ENCODE measurements at places on chromosomes 6 and 20. TPM values are rescaled to one million over a fixed set of nuclear protein-coding genes. Genes with fewer than 3 reads are reported as not detected.

PTPRA gene
- 86.5 TPM for total RNA-seq

DNA sequence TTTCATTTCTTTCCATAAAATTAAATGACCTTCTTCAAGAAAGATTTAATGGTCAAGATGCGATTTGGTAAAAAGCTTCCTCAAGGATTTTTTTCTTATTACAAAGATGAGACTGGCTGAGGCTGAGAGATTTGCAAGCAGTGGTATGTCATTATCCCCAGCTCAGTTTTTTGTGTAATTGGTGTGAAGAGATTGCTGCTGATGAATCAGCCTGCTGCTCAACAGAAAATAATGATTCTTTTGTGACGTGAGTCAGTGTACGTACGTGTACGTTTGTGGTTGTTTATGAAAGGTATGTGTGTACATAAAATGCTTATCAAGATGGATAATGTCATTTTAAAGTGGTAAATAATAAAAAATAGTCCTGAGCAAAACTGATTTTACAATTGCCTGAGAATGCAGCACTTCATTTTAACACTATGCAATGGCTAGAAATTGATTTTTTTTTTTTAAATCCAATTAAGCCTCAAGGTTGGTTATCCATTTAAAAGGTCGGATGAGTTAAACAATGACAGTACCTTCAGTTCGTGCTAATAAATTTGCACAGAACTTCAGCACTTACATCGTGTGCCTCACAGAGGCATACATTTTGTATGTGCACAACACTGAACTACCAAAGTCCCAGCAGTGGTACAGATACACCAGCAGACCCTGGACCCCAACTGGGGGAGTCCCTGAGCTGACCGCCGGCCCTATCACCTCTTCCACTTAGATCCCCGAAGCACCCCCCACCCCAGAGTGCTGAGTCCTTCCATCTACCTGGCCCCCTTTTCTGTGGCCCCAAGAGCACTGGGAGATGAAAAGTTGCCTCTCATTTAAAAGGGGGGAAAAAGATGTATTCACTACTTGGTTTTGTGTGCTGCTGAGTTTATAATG lies 9.7 kb upstream of the NPEPL1 start:
- no peak for DNase-seq

DNA sequence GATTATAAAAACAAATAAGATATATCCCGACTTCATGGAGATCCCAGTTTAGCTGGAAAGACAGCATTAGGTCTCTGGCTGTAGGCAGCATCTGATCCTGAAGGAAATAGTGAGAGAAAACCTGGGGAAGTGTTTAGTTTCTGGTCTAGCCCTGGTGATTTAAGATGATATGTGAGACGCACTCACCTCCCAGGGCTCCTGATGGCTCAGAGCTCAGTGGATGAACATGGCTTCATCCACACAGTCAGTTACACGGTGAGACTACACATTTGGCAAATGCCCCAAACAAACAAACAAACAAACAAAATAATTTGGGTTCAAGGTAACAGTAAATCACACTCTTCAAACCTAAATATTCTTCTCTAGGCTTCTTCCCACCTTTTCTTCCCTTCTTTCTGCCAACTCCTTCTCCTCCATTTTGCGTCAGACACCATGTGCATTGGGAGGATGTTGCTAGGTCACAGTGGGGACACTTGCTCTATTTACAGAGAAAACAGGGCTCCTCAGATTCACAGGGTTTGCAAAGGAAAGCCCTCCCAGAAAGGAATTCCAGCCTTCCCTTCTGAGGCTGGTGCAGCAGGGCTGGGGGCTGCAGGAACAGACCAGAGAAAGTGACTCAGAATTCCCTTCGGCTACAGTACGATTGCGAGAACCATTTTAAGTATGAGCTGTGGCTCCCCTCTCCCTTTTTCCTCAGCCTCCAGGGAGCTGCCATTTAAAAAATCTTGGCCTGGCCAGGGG lies 59.6 kb upstream of the SALL4 start:
- no peak for DNase-seq

CLIC5 gene
- total RNA-seq = 0.20 TPM

- DNase-seq = no peak
These were observed 5.3 kb upstream of the RAET1L start for GRCh38 chr6:150030611-150031010.

CARMIL1 gene
- 5.0 TPM for total RNA-seq

GPR6 gene
- not detected for total RNA-seq

All from neural crest cell (in vitro differentiated cells).